ENCODE measurements at places on chromosomes 16 and 17.

DNA sequence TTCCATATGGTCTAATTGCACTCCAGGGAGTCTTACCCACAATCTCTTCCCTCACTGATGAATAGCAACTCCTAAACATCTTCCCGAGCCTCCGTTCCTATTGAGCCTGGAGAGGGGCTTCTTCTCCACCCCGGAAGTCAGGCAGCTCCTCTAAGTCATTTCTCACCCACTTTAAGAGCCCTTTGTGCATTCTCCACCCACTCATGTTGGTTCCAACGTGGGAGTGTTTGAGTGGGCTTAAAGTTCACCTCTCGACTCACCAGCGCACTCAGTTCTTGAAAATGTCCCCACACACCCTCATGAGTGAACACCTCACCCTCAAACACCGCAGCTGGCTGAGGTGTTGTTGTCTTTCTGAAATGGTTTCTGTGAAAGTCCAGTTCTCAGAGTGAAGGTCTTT is 67.6 kb downstream of the TMEM114 start:
- no peak for DNase-seq

DNA sequence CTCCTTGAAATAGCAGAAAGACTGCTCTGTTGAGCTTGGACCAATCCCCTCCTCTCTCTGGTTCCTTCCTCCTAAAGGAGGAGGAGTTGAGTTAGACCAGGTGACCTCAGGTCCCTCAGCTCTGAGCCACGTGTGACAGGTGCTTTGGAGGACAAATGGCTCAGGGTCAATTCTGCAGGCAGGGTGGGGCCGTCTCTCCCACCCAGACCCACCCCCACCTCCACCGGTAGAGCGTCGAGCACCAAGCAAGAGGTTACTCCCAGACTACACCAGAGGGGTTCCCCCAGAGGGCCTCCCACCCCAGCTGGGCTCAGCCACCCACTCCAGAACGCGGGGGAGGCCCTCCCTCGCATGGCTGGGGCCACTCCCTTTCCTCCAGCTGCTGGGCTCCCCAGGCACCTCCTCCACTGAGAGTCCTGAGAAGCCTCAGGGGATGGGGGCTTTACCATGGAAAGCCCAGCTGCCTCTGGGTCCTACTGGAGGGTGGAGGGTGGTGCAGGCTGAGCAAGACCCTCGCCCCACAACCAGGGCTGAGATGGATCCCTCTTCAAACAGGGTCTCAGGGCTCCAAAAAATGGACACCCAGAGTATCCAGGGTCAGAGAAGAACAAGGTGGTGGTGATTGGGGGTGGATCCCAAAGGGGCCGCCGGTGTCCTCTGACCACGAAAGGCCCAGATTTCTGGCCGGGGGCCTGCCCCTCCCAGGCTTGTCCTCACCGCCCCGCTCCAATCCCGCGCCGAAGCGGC is 7.6 kb downstream of the MYO1C start:
- no peak for DNase-seq

DNA sequence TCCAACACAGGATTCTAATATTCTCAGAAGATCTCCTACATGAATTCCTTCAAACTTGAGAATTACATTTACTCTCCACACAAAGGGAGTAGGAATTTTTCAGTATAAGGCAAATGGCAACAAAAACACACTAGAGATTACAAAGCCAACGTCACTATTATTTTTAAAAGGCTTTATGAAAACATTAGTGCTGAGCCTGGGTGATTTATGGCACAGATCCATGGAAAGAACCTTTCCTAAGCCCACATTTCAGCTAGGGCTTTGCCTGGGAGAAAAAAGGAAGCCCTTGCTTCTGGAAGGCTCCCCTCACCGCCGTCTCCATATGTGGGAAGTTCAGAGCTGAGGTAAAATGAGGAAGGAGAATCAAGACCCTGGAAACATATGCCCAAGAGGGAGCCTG is 499.4 kb upstream of the HSBP1 start:
- DNase-seq: no peak

GRCh38 chr16:2845116-2845515 is 12.9 kb downstream of the PRSS22 start:
- no peak for DNase-seq

DNA sequence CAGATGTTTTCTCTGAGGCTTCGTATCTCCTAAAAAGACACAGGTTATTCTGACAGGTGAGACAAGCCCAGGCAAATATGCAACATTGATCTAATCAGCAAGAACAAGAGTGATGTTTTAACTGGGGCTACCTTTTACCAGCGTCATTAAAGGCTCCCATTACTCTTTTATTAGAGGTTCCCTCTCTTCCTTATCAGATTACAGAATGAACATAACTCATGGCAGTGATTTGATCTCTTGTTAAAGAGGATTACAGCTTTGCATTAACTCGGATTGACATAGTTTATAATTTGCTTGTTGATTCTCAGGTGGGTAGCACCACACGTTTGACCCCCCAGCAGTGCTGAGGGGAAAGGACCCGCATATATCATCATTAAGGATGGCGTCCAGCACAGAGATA is 90.5 kb downstream of the AATF start:
- no peak for DNase-seq

DNA sequence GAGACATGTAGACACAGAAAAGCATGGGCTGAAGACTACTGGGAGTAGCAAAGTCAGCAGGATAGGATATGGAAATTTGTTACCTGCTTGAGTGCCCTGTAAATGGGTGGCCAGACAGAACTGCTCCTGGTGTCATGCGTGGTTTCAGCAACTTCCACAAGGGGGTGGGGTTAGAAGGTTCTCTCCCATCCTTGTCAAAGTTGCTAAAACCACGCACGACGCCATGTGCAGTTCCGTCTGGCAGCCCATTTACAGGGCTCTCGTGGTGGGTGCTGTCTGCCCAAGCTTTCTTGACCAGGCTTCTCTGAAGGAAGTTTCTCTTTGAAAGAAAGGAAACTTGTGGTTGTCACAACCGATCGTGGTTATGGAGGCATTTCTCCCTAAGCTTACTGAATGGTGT is 6.9 kb upstream of the DBNDD1 start:
- no peak for DNase-seq

GRCh38 chr17:76405967-76406647 is 21.7 kb downstream of the SPHK1 start:
- DNase-seq: no peak

GRCh38 chr16:11950388-11950787 is 8.5 kb upstream of the NPIPB2 start:
- no peak for DNase-seq

DNA sequence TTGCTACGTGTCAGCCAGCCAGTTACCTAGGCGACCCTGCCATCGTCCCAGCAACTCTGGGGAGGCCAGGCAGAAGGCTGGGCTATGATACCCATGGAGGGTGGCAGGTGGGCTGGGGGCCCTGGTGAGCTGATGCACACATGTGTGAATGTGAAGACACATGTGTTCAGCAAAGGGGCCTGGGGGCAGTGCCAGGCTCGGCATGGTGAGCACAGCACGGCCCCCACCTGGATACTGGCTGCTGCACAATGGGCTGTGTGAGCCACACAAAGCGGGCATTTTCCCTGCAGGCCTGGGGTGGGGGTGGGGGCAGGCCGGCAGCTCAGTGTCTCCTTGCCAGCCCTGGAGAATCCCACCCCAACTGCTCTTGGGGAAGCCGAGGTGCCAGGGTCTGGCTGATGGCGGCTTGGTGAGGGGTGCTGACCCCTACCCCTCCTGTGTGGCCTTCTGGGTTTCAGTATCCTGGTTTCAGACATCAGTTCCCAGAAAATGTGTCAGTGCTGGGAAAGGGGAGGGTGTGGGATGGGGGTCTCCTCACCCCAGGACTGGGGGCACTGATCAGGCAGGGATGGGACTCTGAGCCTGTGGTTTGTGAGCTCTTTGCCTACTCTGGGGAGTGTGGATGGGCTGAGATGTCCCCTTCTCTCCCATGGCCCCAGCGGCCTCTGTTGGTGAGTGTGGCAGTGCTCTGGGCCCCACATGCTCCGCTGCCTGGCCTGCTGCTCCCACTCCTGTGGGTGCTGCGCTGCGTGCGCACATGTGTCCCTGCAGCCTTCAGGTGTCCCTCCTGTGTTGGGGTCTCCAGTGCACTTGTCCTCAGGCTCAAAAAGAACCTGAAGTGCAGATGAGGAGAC is 5.1 kb downstream of the LLGL1 start:
- DNase-seq: no peak

DNA sequence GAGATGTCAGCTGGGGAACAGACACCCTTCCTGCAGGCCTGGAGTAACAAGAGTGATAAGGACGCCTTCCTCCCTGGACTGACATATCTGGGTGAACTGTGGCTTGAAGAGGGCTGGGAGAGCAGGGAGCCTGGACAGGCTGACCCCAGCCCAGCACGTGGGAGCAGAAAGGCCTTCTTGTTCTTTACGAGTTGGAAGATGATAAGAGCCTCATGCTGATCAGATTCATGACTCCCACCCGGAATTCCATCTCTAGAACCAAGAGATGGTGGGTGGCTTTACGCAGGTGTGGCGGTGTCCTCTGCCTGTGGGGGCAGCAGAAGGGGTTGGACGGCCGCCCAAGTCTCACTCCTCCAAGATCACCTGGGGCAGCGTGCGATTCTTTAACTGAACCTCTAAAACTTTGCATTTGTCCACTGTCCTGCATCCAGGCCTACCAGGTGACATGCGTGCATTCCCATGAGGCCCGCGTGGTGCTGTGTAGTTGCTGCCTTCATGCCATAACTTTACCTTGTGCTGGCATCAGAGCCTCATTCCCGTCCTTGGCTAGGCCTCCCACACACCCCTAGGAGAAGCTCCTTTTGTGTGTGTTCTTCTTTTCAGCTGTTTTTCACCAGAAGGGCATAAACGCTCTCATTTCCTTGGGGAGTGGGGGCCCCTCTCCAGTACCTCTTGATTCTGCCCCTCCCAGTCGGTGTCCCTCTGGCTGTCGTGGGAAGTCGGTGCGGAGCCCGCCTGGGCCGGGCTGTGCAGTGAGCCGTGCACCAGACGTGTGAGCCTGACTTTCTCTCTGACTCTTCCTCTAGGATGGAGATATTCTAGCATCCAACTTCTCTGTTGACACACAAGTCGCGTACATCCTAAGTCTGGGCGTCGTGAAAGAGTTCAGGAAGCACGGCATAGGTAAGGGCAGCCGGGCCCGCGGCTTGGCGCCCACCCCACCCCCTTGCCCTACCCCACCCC is 13.3 kb downstream of the C16orf90 start:
- no peak for DNase-seq

DNA sequence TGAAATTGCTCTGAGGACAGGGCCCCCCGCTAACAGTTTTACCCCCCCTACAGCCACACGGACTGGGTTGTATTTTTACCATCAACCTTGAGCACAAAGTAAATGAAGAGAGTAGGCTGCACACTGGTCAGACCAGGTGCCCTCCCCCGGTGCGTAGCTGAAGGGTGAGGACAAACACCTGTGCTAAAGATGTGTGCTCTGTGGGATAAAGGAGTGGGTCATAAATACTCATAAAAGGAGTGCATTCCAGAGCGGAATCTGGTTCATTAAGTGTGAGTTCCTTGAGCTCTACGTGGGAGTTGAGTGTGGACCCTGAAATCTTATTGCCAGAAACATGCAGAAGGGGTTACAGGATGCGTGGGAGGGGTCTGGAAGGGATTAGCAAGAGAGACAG is 217.0 kb downstream of the CCDC182 start:
- DNase-seq: no peak

GRCh38 chr17:29433541-29433940 is 43.4 kb downstream of the TAOK1 start:
- no peak for DNase-seq

- DNase-seq: no peak
Observed at GRCh38 chr17:28267720-28268609, 51.0 kb upstream of the TMEM97 start.

DNA sequence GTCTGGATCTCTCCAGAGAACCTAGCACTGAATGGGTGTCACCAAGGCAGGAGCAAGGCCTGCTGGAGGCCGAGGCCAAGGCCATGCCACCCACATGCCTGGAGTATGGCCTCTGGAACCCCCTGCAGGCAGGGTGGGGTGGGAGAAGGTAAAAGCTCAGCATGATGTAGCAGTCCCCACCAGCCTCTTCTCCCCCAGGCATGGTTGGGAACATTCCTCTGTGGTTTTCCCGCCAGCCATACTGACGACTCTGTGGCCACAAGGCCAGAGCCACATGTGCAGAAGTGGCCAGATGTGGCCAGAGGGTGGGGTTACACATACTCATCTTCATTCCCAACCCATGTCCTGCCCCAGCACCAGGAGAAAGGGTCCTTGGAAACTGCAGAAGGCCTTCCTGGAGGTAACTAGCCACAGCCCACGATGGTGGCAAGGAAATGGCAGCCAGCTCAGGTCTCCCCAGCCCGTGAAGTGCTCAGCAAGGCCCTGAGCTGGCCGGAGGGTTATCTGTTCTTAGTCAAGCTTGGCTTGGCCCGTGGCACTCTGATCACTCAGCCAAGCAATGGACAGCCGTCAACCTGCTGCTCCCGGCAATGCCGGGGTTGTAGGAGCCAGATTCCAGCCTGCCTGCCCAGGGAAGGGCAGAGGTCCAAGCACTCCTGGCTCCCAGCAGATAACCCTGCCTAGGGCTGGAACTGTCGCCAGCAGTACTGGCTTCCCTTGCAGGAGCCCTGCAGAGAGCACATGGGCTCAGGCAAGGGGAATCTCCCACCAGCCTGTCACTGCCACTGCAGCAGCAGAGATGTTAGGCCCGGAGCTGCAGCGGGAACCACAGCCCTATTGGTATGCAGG is 26.1 kb downstream of the HDAC5 start:
- no peak for DNase-seq

DNA sequence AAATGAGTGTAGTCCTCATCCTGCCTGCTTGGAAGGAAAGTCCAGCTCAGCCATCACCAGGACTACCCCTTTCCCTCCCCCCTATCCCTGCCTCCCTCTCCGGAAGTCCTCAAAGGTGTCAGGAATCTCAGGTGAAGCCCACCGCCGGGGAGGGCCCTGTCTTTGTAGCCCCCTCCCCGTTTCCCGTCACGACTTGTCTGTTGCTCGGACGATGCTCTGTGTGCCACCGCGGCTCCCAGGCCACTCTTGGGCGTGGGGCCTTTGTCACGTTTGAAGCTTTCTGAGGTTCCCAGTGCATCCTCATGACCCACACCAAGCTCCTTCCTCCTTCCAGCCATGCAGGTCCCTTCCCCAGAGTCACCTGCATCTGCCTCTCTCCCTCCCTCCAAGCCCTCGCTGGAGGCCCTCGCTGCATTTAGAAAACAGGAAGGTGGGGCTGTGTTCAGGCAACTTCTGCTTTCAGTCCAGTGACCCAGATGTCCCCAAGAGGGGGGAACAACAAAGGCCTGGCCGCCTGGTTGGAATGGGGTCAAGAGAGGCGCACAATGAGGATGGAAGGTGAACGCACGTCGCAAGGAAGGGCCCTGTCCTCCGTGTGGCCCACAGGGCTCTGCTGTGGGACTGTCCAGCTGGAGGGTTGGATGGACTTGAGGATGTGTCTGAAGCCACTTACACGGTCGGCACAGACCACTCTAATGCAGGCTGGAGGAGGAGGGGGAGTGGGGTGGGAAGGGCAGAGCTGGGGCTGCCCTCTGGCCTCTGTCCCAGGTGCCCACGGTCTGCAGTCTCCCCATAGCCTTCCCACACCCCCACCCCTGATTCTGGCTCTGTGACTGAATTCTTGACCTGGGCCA is 59.9 kb downstream of the OR1D5 start:
- DNase-seq: no peak

DNA sequence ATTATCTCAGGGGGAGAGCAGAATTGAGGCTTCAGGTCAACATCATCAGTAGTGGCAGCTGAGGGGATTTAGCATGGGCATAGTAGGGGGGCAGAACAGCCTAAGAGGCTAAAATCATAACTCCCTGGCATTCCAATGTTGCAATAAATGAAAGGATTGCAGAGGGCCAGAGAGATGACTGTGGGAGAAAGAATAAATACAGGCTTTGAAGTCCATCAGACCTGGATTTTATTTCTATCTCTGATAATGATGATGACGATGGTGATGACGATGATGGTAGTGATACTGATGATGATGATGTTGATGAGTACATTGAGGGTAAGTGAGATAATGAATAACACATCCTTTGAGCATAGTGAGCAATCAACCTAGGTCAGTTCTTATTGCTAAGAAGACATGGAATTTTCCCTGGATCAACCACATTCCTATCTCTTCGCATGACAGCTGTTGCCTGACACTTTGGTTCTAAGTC is 107.4 kb upstream of the CDH11 start:
- peak; percentile 53 for DNase-seq

All from fibroblast of skin of left biceps (primary cell).